Skeletal muscle tissue (tissue), 5 donors: ENCODE measurements at places on chromosomes 3 and 15. TPM values are rescaled to one million over a fixed set of nuclear protein-coding genes. Genes with fewer than 3 reads are reported as not detected.

FOXB1 gene
- not detected for total RNA-seq

CD200R1 gene
- 5.7 TPM for total RNA-seq

FGF7 gene
- total RNA-seq, result 7.3 TPM

SLC22A14 gene
- under 0.01 TPM for total RNA-seq

TPRG1 gene
- 6.8 TPM for total RNA-seq
